Astrocyte of the spinal cord (primary cell): ENCODE measurements at places on chromosomes 2 and 18.

DNA sequence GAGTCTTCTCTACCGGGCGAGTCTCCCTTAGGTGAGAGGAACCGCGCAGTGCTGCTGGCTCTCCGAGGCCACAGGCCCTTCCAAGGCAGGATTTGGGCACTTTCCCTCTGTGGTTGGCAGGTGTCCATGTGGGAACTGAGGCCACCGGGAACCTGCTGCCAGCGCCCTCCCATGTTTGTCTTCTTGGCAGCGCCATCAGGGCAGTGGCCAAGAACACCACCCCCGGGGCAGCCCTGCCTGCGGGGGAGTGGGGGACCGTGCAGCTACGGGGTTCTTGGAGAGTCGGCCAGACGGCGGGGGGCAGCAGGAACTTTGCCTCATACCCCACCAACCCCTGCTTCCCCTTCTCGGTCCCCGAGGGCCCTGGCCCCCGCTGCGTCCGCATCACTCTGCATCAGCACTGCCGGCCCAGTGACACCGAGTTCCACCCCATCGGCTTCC lies 10.0 kb downstream of the CAPN10 start:
- DNase-seq: no peak

DNA sequence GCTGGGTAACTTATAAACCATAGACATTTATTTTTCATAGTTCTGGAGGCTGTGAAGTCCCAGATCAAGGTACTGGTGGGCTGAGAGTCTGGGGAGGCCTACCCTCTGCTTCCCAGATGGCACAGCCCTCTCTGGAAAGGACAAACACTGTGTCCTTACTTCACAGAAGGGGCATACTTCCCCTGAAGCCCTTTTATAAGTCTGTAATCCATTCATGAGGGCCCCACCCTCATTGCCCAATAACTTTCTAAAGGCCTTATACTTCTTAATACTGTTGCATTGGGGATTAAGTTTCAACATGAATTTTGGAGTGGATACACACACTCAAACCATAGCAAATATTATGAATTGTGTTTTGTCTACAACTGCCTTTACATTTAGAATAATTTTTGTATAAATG lies 36.0 kb downstream of the ATIC start:
- DNase-seq: no peak

GRCh38 chr2:69013840-69014821 lies 1.2 kb downstream of the ANTXR1 start:
- peak; percentile 65 for DNase-seq

- peak; percentile 21 for DNase-seq
Observed at GRCh38 chr18:28999726-29000125, 822.8 kb upstream of the CDH2 start.

- no peak for DNase-seq
Observed at GRCh38 chr2:38613126-38613848, 10.6 kb upstream of the HNRNPLL start.

DNA sequence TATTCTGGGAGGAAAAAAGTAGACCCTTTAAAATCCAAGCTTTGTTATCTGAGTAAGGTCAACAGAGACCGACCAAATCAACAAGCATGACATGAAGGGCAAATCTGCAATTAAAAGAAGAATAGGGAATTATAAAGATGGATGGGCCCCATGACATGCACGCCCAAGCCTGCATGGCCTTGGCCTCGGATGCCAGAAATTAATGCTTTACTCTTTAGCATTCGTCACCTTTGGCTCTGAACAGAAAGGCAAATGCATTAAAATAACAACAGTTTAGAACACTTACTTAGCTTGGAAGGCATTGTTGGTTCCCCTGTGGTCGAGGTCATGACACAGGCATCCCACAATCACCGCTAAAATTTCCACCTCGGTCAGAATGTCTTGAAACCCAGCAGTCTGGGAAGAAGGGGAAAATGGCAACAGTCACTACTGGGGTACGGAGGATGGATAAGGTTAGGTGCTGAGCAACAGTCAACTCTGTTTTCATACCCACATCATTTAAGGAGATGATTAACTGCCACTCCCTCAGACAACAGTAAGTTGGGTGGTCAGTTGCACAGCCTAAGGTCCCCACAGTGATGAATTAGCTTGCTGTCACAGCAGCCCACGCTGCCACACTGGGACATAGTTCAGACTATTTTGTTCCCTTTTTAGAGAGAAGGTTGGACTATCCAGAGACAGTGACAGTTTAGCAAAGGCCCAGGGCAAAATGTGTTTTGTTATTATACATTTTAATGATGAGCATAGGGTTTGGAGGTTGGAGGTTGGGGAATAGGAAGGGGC lies 319.1 kb downstream of the AGPS start:
- DNase-seq: no peak

DNA sequence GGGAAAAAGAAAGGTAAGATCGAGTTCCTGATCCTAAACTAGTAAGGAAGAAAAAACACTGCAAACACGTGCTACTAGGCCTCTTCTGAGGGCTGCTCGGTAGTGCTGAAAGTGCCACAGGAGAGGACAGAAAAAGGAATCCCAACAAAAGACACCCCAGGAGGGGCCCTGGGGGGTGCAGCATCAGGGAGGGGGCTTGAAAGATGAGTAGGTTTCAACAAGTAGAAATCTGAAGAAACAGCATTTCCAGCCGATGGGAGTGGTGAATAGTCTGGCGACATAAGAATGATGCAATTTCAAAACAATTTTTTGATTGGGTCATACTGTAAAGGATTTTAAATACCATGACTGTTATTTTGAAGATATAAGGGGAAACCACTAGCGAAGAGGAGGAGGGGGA lies 98.6 kb downstream of the NOL10 start:
- DNase-seq: peak; percentile 74

DNA sequence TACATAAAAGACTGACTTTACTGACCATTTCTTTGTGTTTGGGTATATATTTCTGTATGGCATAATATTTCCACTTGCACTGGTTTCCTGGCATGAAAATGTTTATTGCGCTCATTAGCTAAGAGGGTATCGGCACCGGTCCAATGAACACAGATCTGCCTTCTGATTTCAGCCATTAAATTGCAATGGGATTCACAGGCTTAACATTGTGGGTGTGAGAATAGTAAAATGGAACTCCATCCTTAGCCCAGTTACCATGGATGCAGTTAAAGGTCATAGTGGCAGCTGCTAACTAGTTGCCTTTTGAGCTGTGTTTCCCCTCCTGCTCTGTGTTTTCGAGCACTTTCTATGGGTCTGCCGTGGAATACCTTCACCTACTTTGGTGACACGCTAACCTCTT lies 352.6 kb upstream of the POU3F3 start:
- no peak for DNase-seq

DNA sequence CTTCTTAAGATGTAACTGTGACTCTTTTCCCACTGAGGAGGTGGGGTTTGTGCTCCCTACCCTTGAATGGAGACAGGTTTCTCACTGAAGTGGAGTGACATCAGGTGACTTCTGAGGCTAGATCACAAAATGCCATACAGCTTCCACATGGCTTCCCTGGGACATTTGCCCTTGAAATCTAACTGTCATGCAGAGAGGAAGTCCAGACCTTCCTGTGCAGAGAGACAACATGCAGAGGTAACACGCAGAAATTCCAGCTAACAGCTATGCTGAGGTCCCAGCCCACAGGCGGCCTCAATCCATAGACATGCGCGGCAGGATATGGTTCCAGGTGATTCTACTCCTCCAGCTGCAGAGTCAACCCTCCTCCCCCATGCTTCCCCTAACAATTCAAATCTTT lies 119.0 kb downstream of the TRIB2 start:
- DNase-seq: no peak
